Activated CD8-positive, alpha-beta T cell treated with anti-CD3 and anti-CD28 coated beads for 36 hours (primary cell): ENCODE measurements at places on chromosomes 2 and 18.

- no peak for DNase-seq
Measured at GRCh38 chr2:148300544-148300943, 279.7 kb downstream of the MBD5 start.

- no peak for DNase-seq
Measured at GRCh38 chr2:65901756-65902155, 469.4 kb upstream of the SPRED2 start.

DNA sequence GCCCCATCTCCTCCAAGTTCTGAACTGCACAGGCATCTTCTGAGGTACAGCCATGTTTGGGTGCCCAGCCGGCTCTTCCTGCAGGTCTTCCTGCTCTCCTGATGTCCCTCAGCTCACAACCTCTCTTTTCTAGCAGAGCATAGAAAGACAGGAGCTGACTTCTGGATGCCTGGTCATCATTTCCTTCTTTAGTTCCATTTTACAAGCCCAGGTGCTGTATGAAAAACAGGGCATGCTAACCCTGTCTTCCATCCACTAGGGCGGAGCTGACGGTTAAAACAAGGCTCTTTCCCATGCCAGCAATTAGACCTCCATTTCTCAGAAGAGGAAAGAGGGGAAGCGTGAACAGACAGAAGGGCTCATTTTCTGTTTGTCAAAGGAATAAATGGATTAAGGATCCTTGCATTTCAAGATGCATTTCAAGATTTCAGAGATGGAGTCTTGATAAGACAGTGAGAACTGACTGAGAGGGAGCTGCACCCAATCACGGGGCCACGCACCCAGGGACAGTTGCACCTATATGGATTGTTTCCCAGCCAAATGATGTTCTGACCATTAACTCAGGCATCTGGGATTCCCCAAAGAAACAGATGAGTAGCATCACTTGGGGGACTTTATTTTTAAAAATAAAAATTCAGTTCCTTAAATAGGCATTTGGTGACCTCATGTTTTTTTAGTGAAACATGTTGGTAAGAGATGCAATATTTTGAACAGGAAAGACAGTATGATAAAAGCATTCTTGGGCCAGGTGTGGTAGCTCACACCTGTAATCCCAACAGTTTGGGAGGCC lies 45.8 kb upstream of the EML6 start:
- no peak for DNase-seq

DNA sequence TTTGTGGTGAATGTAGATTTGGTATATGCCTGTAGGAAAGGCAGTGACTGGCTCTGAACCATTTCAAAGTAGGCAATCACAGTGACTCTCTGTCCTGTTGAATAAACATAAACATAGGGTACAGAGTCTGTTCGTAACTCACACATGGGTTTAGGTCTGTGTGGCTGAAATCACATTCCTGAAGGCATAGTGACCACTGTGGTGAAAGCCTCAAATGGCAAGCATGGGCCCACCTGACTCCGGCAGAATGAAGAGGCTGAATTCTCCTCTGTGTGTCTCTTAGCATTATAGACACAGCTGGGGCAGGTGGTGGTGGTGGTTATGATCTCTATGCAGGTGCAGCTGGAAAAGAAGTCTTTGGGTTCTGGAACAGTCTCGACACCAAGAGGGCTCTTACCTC lies 61.2 kb downstream of the ITGA6 start:
- DNase-seq: no peak

GRCh38 chr2:64631771-64632170 lies 21.9 kb downstream of the SERTAD2 start:
- DNase-seq: no peak

DNA sequence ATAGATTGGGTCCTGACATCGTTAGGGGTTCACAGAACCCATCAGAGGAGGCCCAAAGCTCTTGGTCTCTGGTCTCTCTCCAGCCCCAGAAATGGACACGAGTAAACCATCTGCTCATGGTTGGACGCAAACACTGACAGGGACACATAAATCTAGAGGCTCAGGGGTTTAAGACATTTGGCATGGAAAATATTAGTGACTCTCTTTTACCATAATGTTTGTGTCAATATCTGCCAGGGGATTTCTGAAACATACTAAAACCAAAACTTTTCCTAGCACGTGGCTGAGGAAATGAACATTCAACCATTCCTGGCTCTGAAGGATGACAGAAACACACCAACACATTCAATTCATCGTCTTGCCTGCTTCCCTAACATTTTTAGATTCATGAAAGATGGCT lies 226.2 kb downstream of the SP3 start:
- no peak for DNase-seq

DNA sequence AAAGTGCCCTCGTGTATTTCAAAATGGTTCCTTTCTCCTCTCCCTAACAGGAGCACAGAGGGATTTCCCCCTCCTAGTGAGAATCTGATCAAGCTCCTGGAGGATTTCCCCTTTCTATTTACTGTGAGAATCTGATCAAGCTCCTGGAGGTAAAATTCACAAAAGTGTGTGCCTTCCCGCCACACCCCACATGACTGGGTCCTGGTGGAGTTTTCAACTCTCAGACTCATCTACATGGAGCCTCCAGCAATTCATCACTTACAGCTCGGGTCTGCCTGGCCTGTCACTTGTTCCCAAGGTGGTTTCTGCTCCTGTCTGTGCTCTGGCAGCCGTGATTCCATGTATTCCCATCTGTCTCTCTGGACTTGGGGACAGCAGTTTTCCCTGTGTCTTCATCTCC lies 590.7 kb downstream of the FBXO15 start:
- no peak for DNase-seq

- no peak for DNase-seq
Measured at GRCh38 chr2:97932975-97933662, 62.6 kb downstream of the TMEM131 start.

GRCh38 chr2:181848261-181848886 lies 43.2 kb upstream of the ITPRID2 start:
- DNase-seq: no peak

DNA sequence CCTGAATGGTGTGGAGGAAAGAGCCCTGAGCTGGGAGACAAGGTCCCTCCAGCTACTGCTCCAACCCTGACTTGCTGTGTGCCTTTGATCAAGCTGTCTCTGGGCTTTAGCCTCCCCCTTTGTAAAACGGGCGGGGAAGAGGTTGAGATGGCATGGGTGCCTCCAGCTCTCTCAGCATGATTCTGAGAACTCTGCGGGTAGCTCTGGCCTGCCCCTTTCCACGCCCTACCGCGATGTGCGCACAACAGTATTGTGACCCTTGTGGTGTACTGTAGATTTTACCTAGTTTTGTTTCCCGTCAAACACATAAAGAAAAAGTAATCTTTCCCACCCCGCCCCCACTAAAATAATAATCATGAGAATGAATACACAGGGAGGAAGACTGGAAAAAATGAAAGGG lies 5.3 kb downstream of the CD8A start:
- peak; percentile 95 for DNase-seq

DNA sequence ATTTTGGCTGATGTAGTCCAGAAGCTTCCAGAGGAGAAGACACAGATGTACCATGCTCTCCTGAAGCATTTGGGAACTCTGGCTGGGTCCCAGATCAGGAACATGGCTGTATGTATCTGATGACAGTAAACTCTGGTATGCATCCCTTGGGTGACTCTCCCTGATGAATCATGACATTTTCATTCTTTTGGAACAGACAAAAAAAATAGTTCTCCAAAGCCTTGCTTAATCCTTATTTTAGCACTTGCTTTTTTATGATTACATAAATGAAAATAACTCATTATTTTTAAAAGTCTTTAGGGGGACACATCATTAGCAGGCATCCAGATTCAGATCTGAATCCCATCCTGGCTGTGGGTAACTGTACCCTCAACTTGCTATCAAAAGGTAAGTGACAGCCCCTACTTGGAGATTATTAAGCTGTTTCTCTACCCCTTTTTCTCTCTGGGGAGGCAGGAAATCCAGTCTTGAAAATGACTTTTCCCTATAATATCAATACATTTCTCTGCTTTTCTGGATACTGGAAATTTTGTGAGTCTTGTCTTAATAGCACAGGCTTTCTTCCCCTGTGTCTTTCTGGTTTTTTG lies 23.3 kb downstream of the AOX1 start:
- DNase-seq: no peak

- no peak for DNase-seq
Measured at GRCh38 chr2:30287857-30288513, 56.7 kb downstream of the LBH start.

- no peak for DNase-seq
Measured at GRCh38 chr2:134796373-134796772, 42.0 kb upstream of the ACMSD start.

DNA sequence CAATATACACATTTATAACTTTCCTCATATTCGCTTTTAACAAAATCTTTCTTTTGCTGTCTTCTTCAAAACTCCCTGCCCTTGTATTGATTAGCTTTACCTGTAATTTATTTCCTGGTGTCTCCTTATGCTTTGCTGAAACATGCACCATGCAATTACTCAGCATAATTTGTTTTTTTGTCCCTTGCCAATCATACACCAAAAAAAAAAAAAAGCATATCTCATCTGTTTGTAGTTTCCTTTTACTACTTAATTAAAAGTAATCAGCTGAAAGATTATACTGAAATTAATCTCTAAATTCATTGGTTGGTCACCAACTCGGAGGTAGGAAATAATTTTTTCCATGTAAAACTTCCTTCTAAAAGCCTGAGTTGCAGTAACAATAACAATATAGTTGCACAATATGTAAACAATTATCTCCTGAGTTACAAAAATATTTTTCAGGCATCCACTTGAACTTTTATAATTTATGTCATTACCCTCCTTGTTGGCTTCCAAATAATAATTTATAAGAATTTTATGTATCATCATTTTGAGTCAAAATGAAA lies 53.0 kb upstream of the ROCK1 start:
- no peak for DNase-seq

GRCh38 chr2:83901317-83901716 lies 557.8 kb downstream of the SUCLG1 start:
- no peak for DNase-seq

- no peak for DNase-seq
Measured at GRCh38 chr2:191001032-191001431, 12.9 kb downstream of the STAT1 start.

- DNase-seq: peak; percentile 19
Measured at GRCh38 chr2:50491541-50492476, 540.1 kb downstream of the NRXN1 start.

GRCh38 chr2:30226144-30227032 lies 4.9 kb upstream of the LBH start:
- DNase-seq: peak; percentile 60

GRCh38 chr2:19815746-19816145 lies 86.0 kb downstream of the TTC32 start:
- no peak for DNase-seq

GRCh38 chr2:239195318-239195871 lies 205.4 kb downstream of the HDAC4 start:
- no peak for DNase-seq

DNA sequence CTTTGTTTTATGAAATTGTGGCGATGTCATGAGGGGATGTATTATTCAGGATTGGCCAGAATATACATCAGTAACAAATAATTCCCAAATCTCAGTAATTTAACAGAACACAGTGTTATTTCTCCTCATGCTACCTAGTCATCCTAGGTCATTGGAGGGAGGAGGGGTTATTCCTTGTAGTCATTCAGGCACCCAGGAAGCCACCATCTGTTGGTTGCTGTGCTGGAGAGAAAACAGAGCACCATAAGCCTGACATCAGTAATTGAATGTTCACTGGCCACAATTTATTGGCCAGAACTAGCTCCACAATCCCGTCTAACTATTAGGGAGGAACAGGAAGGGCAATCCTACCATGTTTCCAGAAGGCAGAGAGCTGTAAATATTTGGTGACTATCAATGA lies 303.5 kb upstream of the CELF4 start:
- DNase-seq: no peak

GRCh38 chr2:85799215-85799956 lies 45.6 kb downstream of the ATOH8 start:
- DNase-seq: peak; percentile 33

GRCh38 chr2:187266147-187266546 lies 181.9 kb downstream of the CALCRL start:
- no peak for DNase-seq

GRCh38 chr2:178579006-178579405 lies 98.7 kb downstream of the PLEKHA3 start:
- DNase-seq: no peak

DNA sequence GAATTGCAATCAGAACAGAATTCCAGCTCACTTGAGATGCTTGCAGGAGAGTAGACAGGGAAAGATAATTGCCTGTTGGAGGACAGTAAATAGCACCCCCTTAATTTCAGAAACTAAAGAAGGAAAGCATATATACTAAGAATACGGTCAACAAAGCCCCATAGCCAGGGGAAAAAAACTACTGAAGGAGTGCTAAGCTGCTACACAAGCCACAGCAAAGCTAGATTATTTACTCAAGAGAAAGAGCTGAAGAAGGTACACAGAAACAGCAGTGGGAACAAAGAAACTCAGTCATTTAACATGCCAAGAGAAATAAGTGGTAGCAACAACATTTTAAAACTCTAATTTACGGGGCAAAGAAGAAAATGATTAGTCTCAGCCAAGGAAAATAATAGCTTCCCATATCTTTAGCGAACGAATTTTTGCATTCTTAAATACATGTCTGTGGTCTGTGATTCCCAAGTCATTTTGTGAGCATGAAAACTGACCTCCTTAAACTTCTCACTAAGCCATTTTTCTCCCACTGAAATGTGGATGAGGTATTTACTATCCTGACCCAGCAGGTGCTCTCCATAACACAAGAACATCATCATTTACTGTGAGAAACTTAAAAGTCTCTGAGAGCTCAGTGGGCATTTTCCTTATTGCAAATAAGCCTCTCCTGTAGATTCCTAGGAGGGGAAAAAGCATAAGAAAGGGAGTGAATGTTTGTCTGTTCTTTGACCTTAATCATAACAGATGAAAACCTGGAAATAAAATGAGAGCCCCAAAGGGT lies 196.0 kb downstream of the PAX3 start:
- DNase-seq: no peak

DNA sequence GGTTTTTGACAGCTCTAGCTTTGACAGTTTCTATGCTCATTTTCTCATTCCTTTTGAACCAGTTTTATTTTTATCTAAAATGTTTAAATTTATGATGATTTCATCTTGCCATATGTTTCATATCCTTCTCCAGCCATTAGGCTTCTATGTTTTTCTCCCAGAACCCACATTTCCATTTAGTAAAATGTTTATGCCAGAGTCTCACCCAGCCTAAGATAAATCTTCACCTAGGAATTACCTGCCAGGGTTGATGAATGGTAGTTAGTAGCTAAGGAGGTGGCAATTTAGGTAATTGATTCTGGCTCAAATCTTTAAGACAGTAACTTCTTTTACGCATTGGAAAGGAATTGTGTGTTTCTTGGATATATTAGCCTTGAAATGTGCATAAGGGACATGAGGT lies 83.6 kb downstream of the PRKRA start:
- DNase-seq: no peak

GRCh38 chr2:64683771-64684510 lies 30.2 kb upstream of the SERTAD2 start:
- DNase-seq: no peak
